ENCODE measurements at places on chromosomes 2 and 18.

- DNase-seq = no peak
Measured at GRCh38 chr2:217193431-217194340, 333.8 kb upstream of the TNP1 start.

- no peak for DNase-seq
Measured at GRCh38 chr2:239114119-239114581, 266.3 kb downstream of the TWIST2 start.

GRCh38 chr2:151472966-151473365 is 63.3 kb downstream of the RIF1 start:
- no peak for DNase-seq

GRCh38 chr2:54528311-54528955 is 72.3 kb downstream of the SPTBN1 start:
- DNase-seq = no peak

DNA sequence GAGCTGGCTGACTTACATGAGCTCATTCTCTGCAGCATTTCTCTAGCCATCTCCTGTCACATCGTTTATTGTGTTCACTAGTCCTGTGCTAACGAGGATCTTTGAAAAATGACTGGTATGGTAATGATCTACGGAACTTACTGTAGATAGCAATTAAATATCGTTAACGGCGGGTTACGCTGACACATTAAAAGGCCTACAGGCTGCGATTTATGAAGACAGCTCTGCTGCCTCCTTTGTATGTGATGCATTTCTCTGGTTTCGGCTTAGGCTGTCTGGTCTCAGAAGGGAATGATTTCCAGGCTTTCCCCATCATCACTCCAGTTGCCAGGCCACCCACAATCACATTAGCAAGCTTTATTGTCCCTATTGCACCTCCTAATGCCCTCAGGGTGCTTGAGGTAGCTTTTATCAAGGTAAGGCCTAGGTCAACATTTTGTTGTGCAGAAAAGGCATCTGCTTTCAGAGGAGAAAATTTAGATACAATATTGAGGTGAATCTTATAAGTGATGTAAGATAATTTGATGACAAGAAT is 284.4 kb downstream of the SOX11 start:
- no peak for DNase-seq

DNA sequence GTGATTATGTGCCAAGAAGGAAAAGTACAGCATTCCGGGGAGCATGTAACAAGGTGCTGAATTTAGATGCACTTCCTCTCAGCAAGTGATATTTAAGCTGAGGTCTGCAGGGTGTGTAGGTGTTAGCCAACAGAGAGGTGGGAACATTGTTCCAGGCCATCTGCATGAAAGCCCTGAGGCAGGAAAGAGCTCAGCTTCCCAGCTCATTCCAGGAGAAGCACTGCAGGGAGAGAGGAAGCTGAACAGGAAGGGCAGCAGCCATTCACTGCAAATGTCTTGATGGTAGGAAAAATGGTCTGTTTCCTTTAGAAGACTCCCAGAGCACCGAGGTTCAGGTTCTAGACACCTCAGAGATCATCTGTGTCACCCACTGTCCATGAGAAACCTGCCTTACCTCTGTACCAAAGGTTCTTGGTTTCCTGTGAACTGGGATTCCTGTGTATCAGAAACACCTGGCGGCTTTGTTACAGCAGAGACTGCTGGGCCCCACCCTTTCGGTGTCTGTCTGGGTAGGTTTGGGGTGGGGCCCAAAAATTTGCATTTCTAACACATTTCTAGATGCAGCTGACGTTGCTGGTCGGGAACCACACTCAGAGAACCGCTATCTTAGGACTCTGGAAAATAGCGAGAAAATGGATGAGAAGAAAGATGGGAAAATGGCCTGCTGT is 84.0 kb downstream of the RTN4 start:
- no peak for DNase-seq

- DNase-seq = no peak
Measured at GRCh38 chr2:149448315-149448714, 117.9 kb downstream of the LYPD6 start.

DNA sequence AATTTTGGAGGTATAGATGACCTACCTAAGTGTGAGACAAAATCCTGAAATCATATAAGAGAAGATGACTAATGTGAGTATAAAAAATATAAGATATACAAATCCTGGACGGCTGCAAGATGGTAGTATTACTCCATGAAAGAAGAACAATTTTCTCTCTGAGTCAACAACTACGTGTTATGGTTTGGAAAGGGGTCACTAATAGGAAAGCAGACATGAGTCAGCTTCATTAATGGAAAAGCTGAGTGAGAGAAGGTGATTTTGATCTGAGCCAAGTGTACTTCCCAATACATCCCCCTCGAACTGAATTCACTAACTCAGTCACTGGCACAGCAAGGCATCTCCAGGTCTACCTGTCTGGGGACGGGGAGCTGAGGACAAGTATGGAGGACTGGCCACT is 20.1 kb upstream of the SELENOI start:
- no peak for DNase-seq

GRCh38 chr2:217805668-217806481 is 196.9 kb downstream of the TNS1 start:
- DNase-seq = no peak

- no peak for DNase-seq
Measured at GRCh38 chr18:10169814-10170213, 256.0 kb downstream of the VAPA start.

DNA sequence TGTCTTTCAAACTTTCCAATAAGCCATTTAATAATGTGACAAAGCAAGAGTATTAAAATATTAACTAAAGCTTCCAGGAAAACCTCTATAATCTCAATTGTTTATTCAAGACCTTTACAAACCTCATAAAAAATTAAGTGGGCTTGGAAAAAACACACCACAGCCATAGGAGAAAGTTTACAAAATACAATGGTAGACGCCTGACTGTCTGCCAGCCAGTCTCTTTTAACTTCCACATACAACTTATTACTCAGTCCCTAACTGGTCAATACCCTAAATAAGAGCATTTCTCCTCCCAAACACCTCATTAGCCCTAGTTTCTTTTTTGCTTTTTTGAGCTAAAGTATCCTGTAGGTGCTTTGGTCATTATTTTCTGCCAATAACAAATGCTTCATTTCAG is 247.4 kb upstream of the CYP26B1 start:
- no peak for DNase-seq

Data from stimulated activated CD4-positive, alpha-beta T cell treated with anti-CD3 and anti-CD28 coated beads, Interleukin-12 subunit alpha, Interleukin-12 subunit beta, amount 100 ng/mL, for 24 hours (primary cell).